ENCODE measurements at places on chromosomes 7 and 10.

GRCh38 chr10:57968328-57969016 lies 299.2 kb downstream of the IPMK start:
- DNase-seq = no peak

DNA sequence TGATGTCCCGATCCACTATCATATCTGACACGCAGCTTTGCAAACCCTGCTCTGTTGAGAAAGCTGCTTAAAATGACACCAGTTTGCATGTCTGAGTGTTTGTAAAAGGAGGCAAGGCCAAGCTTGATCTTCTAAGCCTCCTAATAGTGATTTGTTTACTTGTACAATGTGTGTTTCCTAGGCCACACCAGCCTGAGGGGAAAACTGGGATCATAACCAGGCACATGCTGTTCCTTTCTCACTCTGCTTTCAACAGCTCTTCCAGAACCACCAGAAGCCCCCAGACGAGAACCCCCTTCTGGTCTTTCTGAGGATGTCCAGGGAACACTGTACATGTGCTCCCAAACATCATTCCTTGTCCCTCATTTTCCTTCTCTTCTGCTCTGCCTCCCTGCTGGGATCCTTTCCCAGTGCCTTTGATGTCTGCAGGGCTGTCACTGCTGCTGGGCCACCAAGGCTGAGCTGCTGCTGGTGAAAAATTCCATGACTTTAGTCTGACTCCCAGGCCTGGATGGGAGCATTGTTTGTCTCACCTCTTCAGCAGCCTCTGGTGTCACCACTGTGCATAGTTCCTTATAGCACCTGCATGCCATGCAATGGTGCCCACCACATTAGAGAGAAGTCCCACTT lies 4.0 kb upstream of the LGI1 start:
- no peak for DNase-seq

- no peak for DNase-seq
Observed at GRCh38 chr10:124875596-124875995, 66.3 kb upstream of the ZRANB1 start.

DNA sequence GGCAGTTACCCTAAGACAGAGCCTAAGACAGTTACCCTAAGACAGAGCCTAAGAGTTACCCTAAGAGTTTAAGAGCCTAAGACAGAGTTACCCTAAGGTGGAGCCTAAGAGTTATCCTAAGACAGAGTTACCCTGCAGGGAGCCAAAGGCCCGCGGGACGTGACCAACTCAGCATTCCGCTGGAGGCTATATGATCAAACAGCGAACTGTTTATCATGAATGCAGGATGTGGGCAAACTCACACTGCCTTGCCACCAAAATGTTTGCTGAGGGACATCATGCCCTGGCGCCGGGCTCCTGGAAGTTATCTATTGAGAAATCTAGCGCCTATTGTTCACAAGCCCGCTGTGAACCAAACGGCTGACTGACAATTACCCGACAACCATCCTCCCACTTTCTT lies 49.9 kb downstream of the BLVRA start:
- DNase-seq = no peak

DNA sequence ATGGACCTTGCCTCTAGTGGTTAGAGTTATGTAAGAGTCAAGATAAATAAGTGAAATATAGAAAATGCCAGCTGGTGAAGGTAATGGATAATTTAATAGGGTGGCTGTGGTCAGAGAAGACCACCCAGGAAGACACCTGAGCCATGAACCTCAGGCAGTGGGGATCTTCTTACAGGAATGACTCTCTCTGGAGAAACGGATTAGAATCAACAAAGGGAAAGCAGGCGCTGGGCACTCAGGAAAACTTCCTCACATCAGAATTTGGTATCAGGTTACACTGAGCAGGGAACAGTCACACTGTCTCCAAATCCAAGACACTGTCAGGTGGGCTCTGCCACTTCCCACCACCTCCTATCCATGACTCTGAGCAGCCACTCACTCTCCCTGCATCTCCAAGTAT lies 132.6 kb downstream of the DYNC2I1 start:
- no peak for DNase-seq

- no peak for DNase-seq
Observed at GRCh38 chr7:99557940-99558305, 519 bp upstream of the ZNF655 start.

DNA sequence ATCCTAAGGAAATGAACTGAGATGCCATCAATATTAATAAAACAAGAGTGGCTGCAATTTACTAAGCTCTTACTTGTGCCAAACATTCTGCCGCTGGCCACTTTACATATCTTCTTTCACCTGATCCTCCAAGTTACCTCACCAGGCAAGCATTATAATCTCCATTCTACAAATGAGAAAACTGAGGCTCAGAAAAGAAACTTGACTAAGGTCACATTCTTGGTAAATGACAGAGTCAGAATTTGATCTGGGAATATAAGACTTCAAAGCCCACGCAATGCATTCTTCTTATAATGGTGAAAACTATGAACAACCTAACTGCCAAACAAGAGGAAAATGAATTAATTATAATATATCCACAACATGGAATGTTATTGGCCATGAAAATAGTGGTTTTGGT lies 46.1 kb upstream of the SMNDC1 start:
- DNase-seq = no peak

DNA sequence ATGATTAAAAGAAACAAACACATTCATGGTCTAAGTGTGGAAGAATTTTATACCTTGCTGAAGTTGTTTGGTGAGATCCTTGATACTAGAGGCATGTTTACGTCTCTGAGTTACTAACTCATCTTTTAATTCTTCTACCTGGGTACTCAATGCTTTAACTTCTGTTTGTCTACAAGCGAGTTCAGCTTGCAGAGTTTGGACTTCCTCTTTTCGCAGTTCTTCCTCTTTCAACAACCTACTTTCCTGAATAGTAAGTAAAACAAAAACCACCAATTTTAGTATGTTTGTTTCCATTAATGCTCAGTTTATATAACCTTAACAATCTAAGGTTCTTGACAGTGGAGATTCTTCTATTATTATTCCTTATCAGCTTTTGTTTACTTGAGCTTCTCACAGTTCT lies 42.9 kb downstream of the CCDC186 start:
- DNase-seq = no peak

DNA sequence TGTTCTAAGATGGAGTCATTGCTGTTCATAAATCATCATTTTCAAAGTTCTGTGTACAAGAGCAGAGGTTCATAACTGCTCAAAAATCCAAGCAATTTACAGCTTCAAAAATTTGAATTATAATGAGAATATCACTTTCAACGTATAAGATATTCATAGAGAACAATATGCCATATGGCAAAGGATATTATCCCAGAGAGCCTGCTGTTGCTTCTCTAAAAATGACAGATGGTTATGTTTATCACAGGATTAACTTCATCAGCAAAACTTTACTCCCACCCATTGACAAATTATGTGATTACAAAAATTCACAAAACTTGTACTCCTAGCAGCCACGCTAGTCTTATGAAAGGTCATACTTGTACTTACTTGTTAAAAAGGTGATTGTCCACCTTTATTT lies 105.1 kb downstream of the PIP4K2A start:
- no peak for DNase-seq

- DNase-seq = no peak
Observed at GRCh38 chr10:77974396-77975074, 48.0 kb upstream of the DLG5 start.

- DNase-seq = no peak
Observed at GRCh38 chr7:103391976-103392375, 44.5 kb downstream of the PSMC2 start.

GRCh38 chr10:77248104-77248790 lies 389.4 kb downstream of the KCNMA1 start:
- no peak for DNase-seq

- DNase-seq = no peak
Observed at GRCh38 chr7:76142861-76143260, 58.8 kb upstream of the SRRM3 start.

DNA sequence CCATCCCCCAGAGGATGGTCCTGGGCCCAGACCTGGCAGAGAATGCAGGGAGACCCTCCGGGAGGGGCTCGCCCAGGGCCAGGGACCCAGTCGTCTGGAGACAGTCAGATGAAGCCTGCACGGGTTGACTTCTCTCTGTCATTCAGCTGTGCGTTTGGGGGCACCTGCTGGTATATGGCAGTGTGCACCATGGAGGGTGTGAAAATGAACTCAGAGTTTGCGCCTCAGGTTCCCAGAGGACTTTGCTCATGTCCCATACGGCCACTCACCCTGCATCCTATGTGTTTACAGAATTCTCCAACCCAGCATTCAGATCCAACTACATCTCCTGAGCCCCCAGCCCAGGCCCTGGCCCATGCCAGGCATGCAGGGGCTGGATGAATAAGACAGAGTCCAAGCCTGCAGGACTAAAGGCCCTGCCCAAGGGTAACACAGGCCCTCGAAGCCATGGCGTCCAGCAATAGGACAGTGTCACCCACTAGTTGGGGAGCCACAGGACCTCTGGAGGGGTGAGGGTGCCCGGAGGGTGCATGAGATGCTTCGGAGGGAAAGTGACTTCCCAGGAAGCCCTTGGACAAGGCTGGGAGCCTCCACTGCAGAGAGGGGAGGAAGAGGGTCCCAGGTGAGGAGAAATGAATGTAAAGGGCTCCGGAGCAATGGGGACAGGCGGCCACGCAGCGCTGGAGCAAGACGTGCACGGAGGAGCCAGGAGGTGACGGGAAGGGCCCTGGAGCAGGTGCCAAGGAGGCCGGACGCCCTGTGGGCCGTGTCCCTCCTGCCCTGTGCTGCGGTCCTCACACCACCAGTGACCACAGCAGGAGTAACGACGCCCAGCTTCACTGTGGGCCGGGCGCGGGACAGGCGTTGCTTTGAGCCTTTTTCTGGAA lies 36.3 kb downstream of the CALML3 start:
- DNase-seq = no peak

- DNase-seq = no peak
Observed at GRCh38 chr10:133347710-133348517, 741 bp downstream of the PRAP1 start.

DNA sequence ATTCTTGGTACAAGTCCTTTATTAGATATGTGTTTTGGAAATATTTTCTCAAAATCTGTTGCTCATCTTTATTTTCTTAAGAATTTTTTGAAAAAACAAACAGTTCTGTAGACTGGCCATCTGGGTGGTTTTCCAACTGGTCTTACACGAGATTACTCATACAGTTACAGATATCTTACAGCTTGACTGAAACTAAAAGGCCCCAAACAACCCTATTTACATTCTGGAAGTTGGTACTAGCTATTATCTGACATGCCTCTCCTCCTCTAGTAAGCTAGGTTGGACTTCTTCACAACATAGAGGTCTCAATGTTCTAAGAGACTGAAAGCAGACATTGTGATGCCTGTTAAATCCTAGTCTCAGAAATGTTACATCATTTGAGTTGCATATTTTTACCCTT lies 52.0 kb downstream of the ZNF22 start:
- no peak for DNase-seq

DNA sequence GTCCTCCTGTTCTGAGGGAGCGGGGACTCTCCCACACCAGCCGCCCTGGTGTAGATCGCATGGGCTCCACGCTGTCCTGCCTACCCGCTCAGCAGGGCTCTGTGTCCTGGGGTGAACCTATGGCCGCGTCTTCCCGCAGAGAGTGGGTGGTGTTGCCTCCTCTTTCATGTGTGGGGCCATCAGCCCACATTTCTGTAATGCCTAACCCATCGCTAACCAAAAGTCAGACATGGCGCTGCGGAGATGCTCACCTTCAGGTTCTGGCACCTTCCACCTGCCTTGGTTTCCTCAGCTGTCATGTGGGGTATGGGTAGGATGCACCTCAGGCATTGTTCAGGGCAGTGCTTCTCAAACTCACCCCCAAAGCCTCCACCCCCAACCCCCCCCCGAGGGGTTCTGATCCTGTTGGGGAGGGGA lies 50.5 kb upstream of the CAMK2B start:
- DNase-seq = no peak

- DNase-seq = no peak
Observed at GRCh38 chr7:69739931-69740431, 141.7 kb downstream of the AUTS2 start.

DNA sequence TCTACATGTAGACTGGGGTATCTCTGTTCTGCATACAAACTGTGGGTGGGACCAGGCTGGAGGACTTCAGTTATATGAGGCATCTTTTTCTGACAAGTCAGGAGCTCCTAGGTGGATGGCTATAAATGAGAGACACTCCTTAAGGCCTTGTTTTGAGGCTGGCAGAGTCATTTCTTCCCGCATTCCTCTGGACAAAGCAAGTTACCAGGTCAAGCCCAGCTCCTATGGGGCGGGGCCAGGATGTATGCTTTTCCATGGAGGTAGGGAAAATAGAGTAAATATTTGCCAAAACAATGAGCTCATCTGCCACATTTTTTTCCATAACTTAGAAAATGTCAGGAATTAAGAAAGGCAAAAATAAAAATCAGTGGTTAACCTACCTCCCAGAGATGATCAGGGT lies 283.4 kb downstream of the GPR37 start:
- DNase-seq = no peak

GRCh38 chr10:7374795-7375194 lies 36.0 kb downstream of the SFMBT2 start:
- no peak for DNase-seq

GRCh38 chr10:101071267-101071884 lies 9.6 kb downstream of the KAZALD1 start:
- DNase-seq = no peak

- no peak for DNase-seq
Observed at GRCh38 chr10:22615819-22616499, 98.4 kb downstream of the PIP4K2A start.

GRCh38 chr10:43942096-43942850 lies 293.6 kb upstream of the ZNF32 start:
- no peak for DNase-seq

GRCh38 chr7:153476166-153476565 lies 576.0 kb upstream of the DPP6 start:
- DNase-seq = no peak

DNA sequence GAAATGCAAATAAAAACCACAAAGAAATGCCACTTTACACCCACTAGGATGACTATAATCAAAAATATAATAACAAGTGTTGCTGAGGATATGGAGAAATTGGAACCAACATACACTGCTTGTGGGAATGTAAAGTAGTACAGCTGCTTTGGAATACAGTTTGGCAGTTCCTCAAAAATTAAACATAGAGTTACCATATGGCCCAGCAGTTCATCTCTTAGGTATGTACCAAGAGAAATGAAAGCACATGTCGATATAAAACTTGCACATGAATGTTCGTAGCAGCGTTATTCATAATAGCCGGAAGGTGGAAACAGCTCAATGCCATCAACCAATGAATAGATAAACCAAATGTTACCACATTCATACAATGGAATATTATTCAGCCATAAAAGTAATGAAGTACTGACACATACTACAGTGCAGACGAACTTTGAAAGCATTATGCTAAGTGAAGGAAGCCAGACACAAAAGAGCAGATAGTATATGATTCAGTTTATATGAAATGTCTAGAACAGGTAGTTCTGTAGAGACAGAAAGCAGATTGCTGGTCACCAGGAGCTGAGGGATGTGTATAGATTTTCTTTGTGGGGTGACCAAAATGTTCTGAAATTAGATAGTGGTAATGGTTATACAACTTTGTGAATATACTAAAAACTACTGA lies 12.4 kb downstream of the BCAP29 start:
- DNase-seq = no peak

DNA sequence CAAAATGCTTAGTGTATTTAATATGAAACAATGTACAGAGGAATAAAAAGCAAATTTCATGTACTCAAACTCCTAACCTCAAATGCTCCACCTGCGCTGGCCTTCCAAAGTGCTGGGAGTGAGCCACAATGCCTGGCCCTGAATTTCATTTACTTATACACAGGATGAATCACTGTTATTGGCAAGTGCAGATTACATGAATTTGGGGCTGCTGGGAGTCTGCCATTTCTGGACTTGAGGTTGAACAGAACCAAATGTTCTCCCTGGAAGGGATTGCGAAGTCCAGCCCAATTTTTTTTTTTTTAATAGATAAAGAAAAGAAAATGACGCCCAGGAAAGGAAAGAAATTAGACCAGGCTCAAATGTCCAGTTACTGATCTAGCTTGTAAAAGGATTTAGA lies 6.8 kb upstream of the CSTF2T start:
- DNase-seq = no peak
